Stimulated activated CD8-positive, alpha-beta memory T cell treated with anti-CD3 and anti-CD28 coated beads, Interleukin-2, amount 100 ng/mL, for 1 hour (primary cell): ENCODE measurements at places on chromosomes 12 and 14.

DNA sequence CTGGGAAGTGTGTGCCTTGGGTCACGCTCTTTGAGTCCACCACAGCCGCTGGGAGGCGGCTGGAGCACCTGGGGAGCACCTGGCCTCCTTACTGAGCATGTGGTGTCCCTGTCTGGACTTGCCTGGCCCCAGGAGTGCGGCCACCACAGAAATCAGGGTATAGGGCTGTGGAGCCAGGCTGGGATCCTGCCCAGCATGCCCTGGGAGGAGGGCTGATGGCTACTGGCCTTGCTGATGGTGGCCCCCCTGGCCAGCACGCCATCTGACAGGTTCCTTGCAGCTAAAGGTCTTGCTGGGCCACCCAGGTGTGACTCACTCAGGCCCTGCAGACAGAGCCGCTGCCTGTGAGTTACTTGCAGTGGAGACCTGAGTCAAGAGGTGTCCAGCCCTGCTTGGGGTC is 6.0 kb downstream of the ULK1 start:
- no peak for DNase-seq

- no peak for DNase-seq
Measured at GRCh38 chr14:60958146-60958545, 22.7 kb downstream of the TRMT5 start.

DNA sequence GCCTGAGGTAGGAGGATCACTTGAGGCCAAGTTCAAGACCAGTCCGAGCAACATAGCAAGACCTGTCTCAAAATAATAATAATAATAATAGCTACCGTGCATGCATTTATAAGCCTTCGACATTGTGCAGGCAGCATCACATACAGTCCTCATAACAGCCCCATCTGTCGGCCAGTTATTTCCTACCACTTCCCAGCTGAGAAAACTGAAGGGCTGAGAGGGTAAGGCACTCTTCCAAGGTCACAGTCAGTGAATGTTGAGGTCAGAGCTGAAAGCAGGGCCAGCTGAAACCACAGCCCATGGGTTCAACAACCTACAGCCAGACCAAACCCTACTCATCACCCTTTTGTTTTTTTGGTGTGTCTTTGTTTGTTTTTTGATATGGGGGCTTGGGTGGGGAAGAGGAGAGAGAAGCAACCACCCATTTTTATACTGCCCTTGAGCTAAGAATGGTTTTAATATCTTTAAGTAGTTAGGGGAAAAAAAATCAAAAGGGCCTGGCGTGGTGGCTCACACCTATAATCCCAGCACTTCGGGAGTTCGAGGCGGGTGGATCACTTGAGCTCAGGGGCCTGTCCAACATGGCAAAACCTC is 16.8 kb upstream of the ITPK1 start:
- no peak for DNase-seq

GRCh38 chr14:99118946-99119345 is 153.1 kb downstream of the BCL11B start:
- no peak for DNase-seq

GRCh38 chr14:91858536-91859275 is 8.6 kb downstream of the TC2N start:
- DNase-seq, result no peak

GRCh38 chr12:69083689-69084088 is 150.7 kb upstream of the CPM start:
- no peak for DNase-seq

DNA sequence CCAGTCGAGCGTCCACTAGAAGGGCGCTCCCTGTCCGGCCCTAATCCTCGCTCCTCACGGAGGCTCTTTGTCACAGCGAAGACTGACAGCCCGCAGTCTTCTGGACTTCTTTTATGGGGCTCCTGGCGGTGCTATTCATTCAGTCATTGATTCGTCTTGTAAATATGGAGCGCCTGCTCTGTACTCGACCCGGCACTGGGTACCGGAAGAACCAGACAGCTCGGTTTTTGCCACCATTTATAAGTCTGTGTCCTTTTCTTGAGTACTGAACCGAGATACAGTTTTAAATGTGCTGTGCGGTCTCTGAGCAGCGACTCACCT is 570 bp downstream of the DMAC2L start:
- DNase-seq, result no peak
